ENCODE measurements at places on chromosomes 16 and 17. TPM values are rescaled to one million over a fixed set of nuclear protein-coding genes. Genes with fewer than 3 reads are reported as not detected.

DNA sequence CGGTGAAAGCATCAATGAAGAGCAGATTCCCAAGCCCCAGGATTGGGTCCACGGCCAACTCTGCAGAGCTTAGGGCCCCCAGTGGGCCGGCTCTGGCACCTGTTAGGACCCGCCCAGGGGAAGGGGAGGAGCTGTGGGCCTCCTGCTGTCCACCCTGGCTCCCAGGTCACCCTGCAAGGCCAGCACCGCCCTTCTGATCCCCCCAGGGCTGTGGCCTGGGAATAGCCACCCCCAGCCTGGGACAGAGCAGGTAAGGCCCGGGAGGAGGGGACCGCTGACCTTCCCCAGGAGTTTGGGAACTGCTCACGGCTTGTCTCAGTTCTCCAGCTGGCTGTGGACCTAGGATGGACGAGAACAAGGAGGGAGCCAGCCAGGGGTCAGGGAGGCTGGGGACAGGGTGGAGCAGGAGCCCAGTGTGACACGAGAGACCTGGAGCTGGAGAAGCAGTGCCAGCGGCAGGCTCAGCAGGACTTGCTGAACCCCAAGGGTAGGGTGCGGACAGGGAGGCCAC is 39.3 kb upstream of the SLC38A10 start:
- no peak for DNase-seq

DNA sequence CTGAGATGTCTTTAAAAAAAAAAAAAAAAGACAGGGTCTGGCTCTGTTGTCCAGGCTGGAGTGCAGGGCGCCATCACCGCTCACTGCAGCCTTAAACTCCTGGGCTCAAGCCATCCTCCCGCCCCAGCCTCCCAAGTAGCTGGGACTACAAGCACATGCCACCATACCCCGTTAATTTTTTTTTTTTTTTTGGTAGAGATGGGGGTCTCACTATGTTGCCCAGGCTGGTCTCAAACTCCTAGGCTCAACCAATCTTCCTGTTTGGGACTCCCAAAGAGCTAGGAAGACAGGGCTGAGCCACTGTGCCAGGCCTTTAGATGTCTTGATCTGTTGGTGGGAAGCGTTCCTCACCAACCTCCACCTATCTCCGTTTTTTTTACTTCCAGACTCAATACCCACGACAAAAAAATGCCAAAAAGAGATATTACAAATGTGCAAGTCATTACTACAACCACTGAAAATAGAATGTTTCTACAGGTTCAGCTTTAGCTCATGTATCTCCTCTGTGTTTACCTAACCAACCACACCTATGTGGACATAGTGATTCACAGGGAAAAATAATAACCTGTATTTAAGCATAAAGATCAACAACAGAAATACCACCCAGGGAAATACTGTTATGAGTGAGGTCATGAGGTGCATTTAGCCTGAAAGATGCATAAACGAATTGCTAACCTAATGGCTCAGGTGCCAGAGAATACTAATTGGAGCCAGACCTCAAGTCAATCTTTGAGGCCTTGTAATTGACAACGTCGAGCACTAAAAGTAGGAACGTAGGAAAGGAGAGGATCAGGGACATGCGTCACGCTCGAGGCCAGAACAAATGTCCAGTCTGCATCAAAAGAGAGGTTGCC is 22.6 kb downstream of the NACA2 start:
- no peak for DNase-seq

GRCh38 chr17:47810200-47810821 is 11.3 kb downstream of the OSBPL7 start:
- peak; percentile 59 for DNase-seq

GLP2R gene
- polyA plus RNA-seq, result 1.4 TPM

DNA sequence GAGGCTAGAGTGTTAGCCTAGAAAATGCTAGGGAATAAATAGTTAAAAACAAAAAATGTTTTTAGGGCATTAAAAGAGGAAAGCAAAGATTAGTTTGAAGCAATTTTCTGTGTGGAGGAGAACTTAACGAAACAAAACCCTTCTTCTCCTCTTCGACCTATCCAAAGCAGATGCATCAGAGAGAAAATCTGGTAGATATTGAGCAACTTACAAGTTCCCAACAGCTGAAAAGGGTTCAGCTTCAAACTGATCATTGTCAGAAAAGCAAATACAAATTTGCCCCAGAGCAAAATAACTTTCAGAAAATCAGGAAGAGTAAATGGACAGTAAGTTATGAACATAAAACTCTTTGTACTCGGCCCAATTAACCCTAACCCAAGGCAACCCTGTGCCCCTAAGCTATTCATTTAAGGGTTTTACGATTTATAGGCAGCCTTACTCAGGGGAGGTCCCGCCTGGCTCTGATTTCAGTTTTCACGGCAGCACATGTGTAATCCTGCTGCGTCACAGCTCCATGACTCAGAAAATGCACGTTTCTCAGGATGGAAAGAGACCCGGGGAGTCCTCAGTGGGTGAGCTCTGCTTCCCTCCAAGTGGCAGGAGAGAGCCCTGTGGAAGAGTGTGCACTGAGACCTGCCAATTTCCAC is 405.7 kb upstream of the SALL1 start:
- DNase-seq, result no peak

ZNF19 gene
- 13.5 TPM for polyA plus RNA-seq

DNA sequence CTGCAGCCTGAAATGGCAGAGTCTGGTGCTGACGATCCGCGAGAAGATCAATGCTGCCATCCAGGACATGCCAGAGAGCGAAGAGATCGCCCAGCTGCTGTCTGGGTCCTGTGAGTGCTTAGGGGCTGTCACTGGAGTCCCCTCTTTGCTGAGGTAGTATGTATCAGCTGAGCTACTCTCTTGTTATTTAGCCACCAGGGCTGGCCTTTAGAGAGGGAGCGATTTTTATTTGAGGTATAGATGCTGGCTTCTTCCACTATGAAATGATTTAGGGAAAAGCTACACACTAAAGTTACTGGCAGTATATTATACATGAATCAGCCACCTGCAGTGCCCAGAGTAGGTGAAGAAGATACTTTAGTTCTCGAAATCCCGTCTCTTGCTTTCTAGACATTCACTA is 2.6 kb downstream of the CDK5RAP3 start:
- DNase-seq, result no peak

PRSS33 gene
- 0.46 TPM for polyA plus RNA-seq

GRCh38 chr16:86538196-86538780 is 16.7 kb downstream of the MTHFSD start:
- DNase-seq, result no peak

BRD7 gene
- 86.5 TPM for polyA plus RNA-seq

TSPAN10 gene
- polyA plus RNA-seq, result 3.7 TPM

- DNase-seq, result no peak
Measured at GRCh38 chr17:32279891-32280716, 14.5 kb downstream of the RHBDL3 start.

DNA sequence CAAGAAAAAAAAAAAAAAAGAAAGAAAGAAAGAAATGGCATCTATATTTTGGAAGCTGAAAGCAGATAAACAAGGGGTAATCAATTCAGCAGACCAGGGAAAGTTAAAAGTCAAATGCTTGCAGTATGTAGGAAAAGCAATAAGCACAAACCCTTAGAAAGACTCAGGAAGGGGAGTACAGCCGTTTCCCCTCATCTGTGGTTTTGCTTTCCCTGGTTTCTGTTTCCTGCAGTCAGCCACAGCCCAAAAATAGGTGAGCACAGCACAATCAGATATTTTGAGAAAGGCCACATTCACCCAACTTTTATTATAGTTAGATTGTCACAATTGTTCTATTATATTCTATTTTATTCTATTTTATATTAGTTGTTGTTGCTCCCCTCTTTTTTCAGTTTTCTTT is 14.4 kb upstream of the ALOX12 start:
- no peak for DNase-seq

MT1G gene
- 1.1 TPM for polyA plus RNA-seq

- DNase-seq, result no peak
Measured at GRCh38 chr17:29102046-29102445, 59.1 kb downstream of the PIPOX start.

DNA sequence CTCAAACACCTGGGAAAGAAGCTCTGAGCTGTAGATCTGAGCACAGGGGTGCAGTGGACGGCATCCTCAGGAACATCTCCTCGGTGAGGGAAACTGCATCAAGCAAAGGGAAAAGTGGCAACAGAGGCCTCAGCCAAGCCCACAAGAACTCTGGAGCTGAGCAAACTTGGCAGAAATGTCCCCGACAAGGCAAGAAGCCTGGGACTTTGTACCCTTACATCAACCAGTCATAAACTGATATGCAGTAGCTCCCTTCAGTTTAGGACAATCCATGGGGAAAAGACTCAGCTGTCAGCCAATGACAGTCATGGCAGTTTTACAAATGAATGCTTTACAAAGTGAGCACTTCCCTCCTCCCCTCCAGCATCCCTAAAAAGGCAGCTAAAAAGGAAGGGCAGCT is 210.0 kb upstream of the DYNLRB2 start:
- DNase-seq, result no peak

DNA sequence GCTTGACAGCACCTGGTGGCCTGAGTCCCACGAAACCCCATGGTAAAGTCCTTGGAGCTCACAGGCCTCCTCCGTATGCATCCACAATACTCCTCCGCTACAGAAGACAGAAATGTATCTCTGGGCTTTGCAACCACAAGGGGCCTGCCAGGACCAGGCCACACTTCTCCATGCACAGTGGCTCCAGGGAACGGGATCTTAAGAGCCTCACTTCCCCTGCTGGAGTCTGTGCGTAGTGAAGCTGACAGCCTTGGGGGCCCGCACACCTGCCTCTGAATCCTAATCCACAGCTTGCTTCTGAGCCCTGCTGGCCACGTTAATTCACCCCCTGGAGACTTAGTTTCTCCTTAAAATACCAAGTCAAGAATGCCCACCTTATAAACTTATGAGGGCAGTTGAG is 125.7 kb downstream of the COPRS start:
- no peak for DNase-seq

Data from right lung (tissue), 10 donors.